ENCODE measurements at places on chromosomes 5 and 9.

- no peak for DNase-seq
Observed at GRCh38 chr9:69940674-69941073, 103.0 kb upstream of the MAMDC2 start.

GRCh38 chr5:156678484-156678883, 171.6 kb upstream of the PPP1R2B start:
- no peak for DNase-seq

- DNase-seq = no peak
Observed at GRCh38 chr9:11326231-11326630, 713.4 kb upstream of the PTPRD start.

DNA sequence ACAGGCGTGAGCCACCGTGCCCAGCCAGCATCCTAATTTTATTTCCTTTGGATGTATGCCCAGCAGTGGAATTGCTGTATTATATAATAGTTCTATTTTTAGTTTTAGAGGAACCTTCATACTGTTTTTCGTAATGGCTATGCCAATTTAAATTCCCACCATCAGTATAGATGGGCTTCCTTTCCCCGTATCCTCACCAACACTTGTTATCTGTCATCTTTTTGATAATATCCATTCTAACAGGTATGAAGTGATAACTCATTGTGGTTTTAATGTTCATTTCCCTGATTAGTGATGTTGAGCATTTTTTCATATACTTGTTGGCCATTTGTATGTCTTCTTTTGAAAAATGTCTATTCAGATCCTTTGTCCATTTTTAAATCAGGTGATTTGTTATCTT, 13.0 kb downstream of the F2R start:
- DNase-seq = no peak

DNA sequence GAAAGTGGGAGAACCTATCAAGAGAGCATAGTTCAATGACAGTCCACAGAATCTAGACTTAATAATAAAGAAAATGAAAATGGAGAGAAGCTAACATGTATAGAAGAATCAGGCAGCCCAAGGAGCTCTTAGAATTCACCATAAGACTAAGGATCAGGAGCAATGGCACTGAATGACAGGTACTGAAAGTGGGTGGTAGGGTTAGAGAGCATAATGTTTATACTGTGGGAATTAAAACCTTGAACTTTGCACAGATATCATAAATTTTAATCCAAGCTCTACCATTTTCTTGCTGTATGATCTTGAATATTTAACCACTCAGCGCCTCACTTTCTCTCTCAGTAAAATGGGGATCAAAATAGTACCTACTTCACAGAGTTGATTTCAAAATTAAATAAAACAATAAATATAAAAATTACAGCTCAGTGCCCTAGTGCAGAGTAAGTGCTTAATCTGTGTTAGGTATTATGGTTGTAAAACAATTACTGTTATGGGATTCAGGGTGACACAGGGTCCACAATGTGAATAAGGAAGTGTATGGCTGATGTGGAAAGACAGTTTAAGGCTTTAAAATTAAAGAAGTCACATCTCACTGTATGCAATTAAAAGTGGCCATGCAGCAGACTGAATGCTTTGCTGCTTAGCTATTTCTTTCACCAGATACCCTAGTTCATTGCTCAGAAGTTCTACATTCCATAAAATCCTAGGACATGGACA, 319.8 kb downstream of the HINT1 start:
- no peak for DNase-seq

DNA sequence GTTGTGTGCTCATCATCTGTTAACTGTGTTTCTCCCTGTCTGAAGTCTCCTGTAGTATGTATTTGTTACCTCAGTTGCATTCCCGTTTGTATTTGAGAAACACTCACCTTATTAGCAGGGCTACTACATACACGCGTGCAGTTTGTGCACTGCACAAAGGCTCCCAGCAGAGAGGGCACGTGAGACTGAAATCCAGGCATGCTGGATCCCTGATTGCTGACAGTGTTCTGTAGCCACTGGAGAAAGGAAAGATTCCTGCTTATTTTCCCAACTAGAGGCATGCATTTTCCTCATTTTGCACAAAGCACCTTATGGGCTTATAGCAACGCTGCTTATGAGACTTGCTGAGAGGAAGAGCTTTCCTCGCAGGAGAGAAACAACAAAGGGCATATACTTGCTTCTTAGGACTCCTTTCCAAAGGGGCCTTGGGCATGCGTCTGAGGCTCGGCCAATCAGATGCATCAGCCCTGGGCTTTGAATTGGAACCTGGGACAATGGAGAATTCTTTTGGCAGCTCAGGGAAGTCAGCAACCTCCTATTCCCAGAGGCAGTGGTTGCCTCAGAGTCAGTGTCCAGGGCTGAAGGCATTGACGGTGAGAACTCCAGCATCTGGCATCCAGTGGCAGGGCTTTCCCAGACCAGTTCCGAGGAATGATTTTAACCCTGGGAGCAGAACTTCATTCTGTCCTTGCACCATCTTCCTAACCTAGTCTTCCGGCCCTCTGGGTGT, 9.9 kb upstream of the MEGF10 start:
- DNase-seq = no peak

GRCh38 chr5:119435436-119436132, 16.7 kb upstream of the HSD17B4 start:
- peak; percentile 61 for DNase-seq

- DNase-seq = no peak
Observed at GRCh38 chr5:68330574-68330973, 115.0 kb downstream of the PIK3R1 start.

DNA sequence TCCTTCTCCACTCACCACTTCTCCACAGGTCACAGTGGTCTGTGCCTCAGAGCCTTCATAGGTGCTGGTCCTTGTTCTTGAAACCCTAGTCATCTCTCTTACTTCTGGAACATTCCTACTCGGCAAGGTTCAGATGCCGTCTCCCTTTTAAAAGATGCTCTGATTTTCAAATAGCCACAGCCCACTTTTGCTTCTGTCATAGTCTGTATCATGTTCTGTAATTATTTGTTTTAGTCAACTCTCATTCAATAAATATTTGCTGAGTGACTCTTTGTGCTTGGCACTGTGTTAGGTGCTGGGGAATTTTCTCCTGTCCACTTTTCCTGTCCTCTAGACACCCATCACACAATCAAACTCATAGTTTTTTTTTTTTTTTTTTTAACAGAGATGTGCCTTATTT, 181.3 kb upstream of the IL12B start:
- no peak for DNase-seq

- no peak for DNase-seq
Observed at GRCh38 chr5:154315196-154315595, 124.7 kb downstream of the GALNT10 start.

DNA sequence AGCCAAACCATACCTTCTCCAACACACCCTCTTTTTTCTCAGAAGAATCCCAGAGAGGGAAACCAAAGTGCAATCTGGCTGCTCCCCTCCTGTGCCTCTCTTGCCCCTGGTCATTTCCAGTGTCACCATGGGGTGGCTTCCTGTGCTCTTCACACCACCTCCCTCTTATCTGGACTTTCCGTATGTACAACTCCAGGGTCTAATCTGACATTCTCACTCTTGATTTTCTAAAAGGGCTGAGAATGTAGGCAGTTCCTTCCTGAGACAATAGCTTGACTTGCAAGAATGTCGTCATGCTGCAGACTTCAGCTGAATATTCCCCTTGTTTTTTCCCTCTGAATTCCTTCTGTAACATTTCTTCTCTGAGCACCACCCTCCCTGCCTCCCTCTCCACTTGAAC, 110.2 kb downstream of the FBXL7 start:
- no peak for DNase-seq

- no peak for DNase-seq
Observed at GRCh38 chr5:66454186-66455078, 141.8 kb upstream of the MAST4 start.

DNA sequence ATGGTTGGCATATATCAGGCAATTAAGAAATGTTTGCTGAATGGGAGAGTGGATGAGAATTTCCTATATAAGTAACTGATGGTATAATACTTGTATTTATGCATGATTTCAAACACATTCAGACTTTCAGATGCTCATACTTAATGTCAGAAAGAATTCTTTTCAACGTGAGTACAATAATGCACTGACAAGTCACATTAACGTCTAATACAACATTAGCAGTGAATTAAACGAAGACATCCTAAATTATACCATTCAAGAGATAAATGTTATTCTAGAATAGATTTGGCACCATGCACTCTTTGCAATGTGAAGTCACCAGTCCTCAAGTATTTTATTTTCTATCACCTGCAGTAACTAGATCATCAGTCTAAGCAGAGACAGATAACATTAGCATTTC, 712.9 kb downstream of the TLE1 start:
- DNase-seq = no peak

DNA sequence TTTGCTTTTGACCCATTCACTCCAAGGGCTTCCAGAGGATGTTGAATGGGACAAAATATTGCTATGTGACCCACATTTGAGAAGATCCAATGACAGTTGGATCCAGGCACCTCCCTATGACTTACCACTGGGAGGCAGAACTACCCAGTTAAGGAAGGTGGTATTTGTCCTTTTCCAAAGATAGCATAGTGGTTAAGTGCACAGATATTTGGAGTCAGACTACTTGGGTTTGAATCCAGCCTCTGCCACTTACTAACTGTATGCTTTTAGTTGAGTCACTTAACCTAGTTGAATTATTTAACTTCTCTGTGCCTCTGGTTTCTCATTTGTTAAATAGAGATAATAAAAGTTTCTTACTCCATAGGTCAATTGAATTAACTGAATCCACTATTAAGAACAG, 74.5 kb upstream of the PALM2AKAP2 start:
- DNase-seq = peak; percentile 10

GRCh38 chr9:135777623-135778177, 75.7 kb downstream of the KCNT1 start:
- no peak for DNase-seq

DNA sequence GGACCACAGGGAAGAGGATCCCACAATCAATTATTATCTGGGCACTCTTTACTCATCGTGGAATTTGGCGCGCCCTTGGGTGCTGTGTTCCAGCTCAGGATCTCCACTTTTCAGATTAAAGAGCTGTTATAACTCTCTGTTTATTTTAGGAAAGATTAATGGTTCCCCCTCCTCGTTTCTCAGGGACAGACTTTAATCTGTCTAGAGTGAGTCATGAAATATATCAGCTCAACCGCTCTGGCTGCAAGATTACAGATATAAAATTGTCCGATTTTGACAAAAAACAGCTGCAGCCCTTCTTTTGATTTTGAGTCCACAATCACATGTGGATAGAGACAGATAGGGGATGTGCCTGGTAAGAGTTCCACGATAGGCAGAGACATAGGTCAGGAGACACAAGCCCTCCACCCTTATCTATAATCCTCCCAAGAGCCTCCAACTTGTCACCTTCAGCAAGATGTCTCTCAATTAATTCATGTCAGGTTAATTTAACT, 77.6 kb upstream of the ANKRD55 start:
- no peak for DNase-seq

DNA sequence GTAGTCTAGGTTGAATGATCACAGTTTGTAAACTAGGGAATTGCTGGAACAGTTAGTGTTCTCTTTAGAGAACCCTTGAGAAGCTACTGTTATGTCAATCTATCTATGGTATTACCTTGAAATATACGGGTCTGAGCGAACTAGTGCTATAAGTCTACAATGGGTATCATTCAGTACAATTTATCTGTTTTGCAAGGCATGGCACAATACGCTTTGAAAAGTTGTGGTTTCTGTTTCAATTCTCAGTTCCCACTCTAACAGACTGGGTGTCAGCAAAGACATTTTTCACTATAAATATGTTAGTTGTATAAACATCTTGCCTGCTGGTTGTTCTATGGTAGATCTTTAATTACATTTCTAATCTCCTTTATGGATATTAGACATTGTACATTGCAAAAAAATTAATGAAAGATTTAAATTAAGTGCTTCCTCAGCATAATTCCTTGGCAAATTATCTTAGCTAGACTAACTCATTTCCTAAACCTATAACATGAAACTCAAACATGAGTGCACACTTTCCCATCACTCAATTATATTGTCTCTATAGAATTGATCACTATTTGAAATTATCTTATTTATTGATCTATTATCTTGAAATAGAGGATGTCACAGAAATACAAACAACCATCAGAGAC, 24.9 kb upstream of the SLCO6A1 start:
- DNase-seq = no peak

- DNase-seq = no peak
Observed at GRCh38 chr9:98907055-98907454, 36.7 kb upstream of the COL15A1 start.

DNA sequence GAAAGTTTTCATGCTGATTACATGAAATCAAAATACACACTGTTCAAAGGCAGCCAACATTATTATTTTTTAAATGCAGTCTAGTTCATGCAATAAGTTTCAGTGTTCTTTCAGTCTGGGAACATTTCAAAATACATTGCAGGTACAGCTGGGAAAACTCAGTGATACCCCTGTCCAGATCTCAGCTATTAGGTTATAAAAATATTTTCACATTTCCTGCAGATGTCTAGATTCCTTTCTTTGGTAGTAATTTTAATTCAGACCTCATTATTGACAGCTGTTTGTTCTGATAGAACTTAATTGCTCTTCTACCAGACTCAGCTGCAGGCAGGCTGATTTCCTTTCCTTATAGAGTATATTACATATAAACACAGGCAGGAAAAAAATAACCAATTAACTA, 556.8 kb upstream of the DMAC1 start:
- DNase-seq = no peak

DNA sequence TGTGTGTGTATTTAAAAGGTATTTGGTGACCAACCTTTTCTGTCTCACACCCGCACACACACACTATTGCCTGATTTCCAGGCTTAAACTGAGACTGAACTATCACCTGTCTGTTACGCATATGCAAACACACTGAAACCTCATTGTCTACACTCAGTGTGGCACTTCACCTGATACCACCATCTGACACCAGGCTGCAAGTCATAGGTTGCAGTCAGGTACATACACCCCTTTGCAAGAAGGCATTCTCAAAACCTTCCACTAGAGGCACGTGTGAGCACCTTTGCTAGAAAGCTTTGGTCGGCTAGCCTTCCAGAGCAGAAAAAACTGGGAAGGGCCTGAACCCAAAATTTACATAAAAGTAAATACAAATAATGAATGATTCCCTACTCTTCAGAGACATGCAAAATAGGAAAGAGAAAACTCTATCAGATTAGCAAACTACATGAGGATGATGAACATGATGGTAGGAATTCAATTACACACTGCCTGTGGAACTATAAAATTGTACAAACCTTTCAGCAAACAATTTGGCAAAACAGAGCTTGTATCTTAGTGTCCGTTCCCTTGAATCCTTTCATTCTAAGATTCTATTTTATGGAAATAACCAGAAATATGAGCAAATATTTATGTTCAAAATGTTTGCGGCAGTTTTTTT, 5.9 kb upstream of the FOXD1 start:
- DNase-seq = peak; percentile 71

- DNase-seq = no peak
Observed at GRCh38 chr5:11429254-11429653, 475.0 kb downstream of the CTNND2 start.

- no peak for DNase-seq
Observed at GRCh38 chr5:107698286-107698685, 27.5 kb upstream of the EFNA5 start.

GRCh38 chr5:36535378-36535777, 71.0 kb upstream of the SLC1A3 start:
- no peak for DNase-seq

DNA sequence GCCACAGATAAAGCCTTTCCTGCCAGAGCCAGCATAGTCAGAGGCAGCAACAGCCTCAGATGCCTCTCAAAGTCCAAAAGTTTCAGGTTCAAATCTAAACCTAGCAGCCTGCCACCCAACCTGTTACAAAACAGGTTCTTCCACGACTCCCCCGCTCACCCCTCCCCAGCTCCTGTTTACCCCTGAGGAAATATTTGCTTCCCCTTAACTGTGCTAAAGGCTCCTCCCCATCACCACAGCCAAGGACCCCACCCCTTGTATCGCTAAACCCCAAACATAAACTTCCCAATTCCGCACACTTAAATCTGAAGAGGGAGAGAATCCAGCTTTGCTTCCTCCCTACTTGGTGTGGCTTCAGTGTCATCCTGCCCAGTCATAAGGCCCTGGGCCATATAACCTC, 15.4 kb upstream of the VDAC1 start:
- no peak for DNase-seq
